Activated naive CD8-positive, alpha-beta T cell treated with anti-CD3 and anti-CD28 coated beads, Interleukin-2, amount 50 U/mL, for 16 hours (primary cell): ENCODE measurements at places on chromosomes 12 and 14.

- DNase-seq = no peak
These were observed 95.3 kb downstream of the RIMBP2 start for GRCh38 chr12:130620756-130621155.

DNA sequence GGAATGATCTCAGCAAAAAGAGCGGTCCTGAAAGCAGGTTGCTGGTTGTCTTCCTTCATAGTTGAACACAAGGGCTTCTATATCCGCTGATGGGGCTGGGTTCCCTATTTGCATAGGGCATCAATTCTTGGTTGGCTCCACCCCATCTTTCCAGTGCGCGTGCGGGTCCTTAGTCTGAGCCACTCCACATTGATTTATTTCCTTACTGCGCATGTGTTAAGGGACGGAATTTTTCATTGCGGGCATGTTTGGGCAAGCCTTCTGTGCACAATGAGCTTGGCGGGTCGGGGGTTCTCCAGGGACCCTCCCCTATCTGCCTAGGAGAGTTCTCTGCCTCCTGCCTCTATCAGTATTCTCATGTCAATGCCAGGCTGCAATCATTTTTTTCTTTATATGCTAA lies 21.2 kb upstream of the DLGAP5 start:
- DNase-seq = no peak

DNA sequence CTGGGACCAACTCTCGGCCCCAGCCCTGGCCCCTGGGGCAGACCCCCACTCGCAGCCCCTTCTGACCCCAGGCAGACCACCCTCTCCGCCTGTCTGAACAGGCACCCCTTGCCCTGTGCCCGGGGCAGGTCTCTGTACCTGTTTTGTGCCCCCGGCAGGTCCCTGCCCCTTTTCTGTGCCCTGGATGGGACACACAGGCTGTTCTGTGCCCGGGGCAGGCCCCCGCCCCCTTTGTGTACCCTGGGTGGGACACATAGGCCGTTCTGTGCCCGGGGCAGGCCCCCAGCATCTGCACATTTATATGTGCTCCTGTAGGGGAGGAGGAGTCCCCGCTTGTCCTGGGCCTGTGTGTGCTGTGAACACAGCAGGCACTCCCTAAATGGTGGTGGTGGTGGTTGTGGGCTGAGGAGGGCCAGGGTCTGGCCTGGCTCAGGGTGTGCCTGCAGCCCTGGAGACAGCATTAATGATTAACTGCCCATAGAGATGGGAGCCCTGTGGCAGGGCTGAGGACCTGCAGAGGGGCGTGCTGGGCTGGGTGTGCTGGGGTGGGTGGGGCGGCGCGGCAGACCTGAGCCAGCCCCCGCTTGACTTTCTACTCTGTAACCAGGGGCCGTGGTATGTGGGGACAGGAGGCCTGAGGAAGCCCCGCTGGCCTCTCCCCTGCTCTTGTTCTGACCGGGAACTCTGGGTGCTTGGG lies 3.7 kb downstream of the FBRSL1 start:
- no peak for DNase-seq

GRCh38 chr14:34951286-34951685 lies 31.5 kb upstream of the SRP54 start:
- DNase-seq = no peak

GRCh38 chr14:76501156-76501720 lies 125.3 kb downstream of the ESRRB start:
- DNase-seq = no peak

GRCh38 chr14:92540472-92541048 lies 27.0 kb downstream of the RIN3 start:
- no peak for DNase-seq

- DNase-seq = no peak
These were observed 19.6 kb downstream of the MORN3 start for GRCh38 chr12:121649819-121650353.

GRCh38 chr14:100110816-100111215 lies 45.6 kb downstream of the EVL start:
- DNase-seq = no peak

DNA sequence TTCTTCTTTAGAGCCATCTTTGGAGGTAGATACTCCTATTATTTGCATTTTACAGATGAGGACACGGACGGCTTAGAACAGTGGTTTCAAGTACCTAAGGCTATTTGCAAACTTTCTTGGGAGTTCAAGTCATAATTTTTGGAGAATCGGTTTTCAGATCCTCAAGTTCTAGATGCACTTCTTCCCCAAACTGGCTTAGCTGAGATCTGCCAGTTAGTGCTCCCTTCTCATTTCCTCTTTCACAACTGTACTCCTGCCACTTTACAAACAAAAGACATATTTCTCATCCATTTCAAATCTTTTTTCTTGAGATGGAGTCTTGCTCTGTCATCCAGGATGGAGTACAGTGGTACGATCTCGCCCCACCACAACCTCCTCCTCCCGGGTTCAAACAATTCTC lies 77.3 kb downstream of the HELB start:
- DNase-seq = no peak

DNA sequence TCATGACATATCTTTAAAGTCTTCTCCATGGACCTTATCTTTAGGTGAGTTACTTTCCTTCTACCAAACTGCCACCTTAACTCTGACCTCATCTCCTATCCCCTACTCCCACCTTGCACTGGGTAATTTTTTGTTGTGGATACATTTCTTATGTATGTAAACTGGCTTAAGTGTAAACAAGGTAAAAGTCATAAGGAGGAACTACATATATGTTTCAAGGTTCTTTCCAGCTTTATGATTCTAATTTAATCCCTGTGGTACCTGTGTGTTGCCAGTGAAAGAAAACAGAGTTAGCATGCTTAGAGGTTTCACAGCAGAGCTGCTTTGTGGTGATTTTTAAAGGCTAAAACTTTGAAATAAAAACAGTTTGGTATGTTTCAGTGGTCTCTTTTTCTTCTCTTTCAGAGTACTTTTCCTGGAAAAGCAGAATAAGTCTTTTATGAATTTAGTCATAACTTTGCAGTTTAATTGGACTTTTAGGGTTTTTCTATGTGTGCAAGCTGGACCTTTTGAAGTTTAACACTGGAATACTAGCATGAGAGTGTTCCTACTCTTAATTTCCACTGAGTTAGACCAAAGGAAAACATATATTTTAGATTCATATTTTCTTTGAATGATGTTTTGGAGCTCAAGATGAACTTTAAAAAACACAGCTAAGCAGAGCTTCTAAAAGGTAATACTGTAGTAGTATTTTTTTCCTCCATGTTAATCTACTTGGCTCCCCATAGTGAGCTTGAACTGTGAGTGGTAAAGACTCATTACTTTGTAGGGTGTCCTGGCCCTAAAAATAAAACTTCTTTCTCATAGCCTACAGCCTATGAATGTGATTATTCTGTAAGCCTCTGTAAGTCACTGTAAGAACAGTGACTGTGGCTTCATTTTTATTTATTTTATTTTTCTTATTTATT lies 105.4 kb downstream of the FUT8 start:
- DNase-seq = no peak

- DNase-seq = no peak
These were observed 58.5 kb downstream of the TMTC2 start for GRCh38 chr12:82745063-82745674.

DNA sequence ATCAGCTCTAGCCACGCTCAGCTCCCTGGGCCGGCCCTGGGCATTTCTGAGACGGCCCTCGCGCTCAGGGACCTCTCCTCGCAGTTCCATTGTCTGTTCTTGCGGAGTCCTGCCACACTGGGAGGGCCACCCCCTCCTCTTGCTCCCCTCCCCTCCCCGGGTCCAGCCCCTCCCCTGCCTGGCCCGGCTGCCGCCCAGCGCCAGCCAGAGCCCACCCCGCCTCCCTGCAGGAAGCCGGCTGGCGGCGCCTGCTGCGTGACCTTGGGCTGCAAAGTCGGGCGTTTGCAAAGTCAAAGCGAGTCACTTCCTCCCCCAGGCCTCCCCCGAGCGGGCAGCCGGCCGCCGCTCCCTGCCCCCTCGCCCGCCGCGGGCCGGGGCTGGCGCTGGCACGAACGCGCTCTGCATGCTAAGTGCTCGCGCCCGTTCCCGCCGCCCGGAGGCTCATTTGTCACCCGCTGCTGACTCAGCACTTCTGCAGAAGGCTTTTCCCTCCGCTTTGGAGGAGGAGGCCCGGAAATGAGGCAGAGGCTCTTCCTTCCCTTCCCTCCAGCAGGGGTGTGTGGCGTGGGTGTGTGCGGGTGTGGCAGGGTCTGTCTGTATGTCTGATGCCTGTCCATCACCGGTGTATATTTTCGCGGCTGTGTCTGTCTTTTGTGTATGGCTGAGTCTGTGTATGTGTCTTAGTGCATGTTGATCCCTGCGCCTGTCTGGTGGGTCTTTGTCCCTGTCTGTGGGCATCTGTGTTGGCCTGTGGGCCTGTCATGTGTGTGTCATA lies 72.0 kb downstream of the IRF2BPL start:
- peak; percentile 49 for DNase-seq

GRCh38 chr12:3288690-3289089 lies 202.3 kb upstream of the PRMT8 start:
- no peak for DNase-seq

GRCh38 chr12:8052679-8053078 lies 13.5 kb downstream of the C3AR1 start:
- no peak for DNase-seq
